ENCODE measurements at places on chromosomes 2 and 18.

- peak; percentile 28 for DNase-seq
Observed at GRCh38 chr2:199470672-199471442, 13.1 kb upstream of the SATB2 start.

- no peak for DNase-seq
Observed at GRCh38 chr2:113164215-113164929, 9.4 kb upstream of the PSD4 start.

- peak; percentile 67 for DNase-seq
Observed at GRCh38 chr2:232204457-232204931, 174.1 kb upstream of the ALPP start.

GRCh38 chr2:32990556-32990955 lies 43.8 kb downstream of the LTBP1 start:
- no peak for DNase-seq

DNA sequence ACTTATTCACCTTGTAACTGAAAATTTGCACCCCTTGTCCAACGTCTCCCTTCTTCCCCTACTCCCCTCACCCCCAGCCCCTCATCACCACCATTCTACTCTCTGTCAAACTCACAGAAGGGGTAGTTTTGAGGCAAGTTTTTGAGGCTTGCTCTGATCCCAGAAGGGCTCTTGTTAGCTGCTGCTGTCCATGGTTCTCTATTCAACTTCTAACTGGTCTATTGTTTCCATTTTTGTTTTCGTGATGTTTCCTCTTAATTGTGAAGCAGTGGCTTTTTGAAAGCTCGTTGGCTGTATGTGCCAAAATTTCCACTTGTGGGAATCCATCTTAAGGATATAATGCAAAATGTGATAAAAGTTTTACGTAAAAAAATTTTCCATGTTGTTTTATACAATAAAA lies 92.5 kb upstream of the CRACDL start:
- DNase-seq = no peak

DNA sequence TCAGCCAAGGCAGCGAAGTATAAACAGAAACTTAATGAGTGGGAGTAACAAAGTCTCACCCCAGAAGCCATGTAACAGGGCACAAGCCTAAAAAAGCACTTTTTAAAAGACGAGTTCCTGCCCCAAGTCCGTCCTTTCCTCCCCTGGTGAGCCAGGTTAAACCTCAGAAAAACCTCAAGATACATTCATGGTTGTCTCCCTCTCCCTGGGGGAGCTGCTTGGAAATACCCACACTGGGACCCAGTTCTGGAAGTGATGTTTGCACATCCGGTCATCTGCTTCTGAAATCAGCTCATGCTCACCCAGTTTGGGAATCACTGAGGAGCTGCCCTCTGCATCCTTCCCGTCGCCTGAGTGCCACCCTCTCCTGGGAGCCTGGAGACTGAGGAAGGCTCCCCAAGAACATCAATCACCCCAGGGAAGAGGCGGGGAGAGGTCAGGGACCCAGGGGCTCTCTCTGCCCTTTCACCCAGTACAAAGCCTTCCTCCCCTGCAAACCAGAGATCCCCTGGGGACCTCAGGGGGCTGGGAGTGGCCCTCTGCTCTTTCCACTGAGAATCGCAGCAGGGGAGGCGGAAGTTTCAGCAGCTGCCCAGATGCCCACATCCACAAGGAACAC lies 150.6 kb upstream of the AGAP1 start:
- DNase-seq = no peak

DNA sequence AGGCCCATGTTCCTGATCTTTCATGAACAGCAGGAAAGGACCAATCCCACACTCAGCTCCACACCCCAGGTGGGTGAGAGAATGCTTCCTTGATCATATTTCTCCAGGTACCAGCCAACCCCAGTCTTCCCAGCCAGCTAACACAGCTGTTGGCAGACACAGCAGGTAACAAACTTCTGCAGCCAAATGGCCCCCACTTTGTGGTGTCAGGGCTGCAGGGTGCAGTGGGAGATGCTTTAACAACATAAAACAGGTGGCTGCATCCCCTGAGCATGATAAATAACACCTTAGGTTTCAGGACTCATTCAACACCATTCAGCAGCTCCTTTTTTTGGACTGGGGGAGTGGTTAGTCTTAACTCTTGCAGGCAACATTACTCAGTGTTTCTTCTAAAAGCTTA lies 76.7 kb upstream of the ACAA2 start:
- no peak for DNase-seq

DNA sequence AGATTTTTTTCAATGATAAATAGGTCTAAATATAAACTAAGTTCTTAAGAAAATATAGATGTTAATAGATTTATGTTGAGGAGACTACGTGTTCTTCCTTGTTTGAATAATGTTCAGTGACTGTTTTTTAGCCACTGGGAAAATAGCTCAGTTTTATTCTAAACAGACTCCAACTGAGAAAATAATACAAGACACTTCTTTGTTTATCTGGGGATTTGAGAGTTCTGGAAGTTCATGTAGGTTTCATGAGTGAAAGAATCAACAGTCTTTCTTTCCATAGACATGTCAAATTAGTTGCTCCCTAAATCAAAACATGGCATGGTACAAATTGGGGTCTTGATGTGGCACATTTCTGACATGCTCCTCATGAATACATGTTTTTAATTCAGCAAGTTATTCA lies 177.7 kb downstream of the MREG start:
- DNase-seq = no peak

- DNase-seq = no peak
Observed at GRCh38 chr2:23400703-23401102, 15.7 kb downstream of the KLHL29 start.

- no peak for DNase-seq
Observed at GRCh38 chr2:191691016-191691735, 13.2 kb downstream of the NABP1 start.
